Immature natural killer cell (primary cell): ENCODE measurements at places on chromosomes 7 and 10. TPM values are rescaled to one million over a fixed set of nuclear protein-coding genes. Genes with fewer than 3 reads are reported as not detected.

- no peak for DNase-seq
Measured at GRCh38 chr7:137987968-137988367, 13.9 kb downstream of the CREB3L2 start.

- no peak for DNase-seq
Measured at GRCh38 chr10:25600651-25601050, 333.4 kb upstream of the MYO3A start.

- DNase-seq: no peak
Measured at GRCh38 chr7:159114981-159115380, 29.7 kb downstream of the VIPR2 start.

DNA sequence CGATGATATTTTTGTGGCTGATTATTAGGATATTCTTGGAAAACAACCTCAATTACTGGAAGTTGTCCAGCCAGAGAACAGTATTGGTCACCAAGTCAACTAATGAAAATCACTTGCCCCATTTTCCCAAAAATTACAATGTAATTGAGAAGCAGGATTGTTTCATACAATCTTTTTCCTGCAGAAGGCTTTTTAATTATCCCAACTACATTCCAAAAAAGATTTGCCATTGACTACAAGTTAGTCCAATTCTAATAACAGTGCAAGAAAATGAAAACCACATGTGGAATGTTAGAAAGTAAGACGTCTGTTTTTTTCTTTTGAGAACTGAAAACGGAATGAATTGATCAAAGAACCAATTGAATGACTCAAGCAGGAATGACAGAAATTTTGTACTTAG lies 1195.8 kb downstream of the SORCS1 start:
- no peak for DNase-seq

DNA sequence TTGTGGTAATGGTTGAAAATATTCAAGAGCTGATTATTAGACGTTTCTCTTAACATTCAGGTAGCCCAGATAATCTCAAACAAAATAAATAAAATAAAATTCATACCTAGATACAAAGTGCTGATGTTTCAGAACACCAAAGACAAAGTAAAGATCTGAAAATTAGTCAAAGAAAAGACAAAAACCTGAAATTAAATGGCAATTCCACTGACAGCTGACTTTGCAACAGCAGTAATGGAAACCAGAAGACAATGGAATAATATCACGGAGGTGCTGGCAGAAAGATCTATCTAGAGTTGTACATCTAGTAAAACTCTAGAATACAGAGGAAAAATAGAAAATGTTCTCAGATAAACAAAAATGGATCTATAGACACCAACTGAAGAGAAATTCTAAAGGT lies 58.0 kb upstream of the IKZF1 start:
- DNase-seq: no peak

DNA sequence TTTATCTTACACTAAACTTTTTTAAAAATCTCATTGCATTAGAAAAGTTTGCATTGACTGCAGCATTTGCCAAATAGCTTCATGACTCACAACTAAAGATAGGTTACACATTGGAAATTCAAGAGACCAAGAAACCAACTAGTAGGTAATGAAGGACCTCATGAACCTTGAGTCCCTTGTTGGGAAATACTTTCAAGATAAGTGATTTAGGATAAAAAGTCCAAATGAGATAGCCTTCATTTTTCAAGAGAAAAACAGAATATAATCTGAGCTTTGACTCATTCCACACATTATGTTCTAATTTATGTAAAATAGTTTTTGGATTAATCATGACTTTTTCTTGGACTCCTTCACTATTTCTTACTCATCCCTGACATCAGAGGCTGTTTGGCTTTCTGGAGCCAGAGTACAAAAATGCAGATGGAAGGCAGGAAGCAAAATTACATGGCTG lies 13.1 kb upstream of the LIPF start:
- DNase-seq: no peak

- no peak for DNase-seq
Measured at GRCh38 chr7:45645141-45645969, 71.2 kb downstream of the ADCY1 start.

DNA sequence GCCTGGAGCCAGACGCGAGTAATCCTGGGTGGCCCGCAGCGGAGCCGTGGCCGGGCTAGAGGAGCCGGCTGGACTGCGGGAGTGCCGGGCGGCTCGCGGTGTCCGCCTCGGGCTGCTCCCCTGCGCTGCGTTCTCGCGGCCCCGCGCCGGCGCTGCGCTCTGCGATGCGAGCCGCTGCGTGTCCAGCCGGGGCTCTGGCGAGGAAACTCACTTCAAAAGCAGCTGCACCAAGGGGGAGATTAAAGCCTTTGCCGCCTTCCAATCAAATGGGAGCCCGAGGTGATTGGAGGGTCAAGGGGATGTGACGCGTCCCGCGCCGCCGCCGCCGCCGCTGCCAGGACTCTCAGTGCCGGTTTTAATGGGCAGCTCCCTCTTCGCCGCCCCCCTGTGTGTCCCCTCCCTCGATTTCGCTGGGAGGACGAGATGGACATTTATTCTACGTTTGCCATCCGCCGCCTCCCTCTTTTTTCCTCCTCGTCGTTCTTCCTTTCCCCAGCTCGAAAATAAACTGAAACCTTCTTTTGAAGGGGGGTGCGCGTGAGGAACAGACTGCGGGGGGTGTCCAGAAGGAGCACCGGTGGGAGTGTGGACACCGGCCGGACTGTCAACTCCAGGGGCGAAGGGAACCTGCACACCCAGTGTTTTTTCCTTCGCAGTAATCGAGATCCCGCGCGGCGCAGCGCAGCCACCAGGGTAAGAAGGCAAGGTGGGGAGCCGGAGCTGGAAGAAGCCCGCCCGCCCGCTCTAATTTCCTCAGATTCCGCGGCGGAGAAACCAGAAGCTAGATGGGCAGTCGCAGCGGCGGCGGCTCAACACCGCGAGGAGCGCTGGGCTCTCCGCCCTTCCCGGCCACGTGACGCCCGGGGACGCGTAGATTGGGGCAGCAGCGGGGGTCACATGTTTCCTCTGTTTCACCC lies at the start of gene ZNF503:
Gene ZNF503, minus strand, starts transcription at position 196 of the 917 bp plus-strand sequence. CDS start 345 bp downstream, outside the sequence.
- peak; percentile 34 for DNase-seq

DNA sequence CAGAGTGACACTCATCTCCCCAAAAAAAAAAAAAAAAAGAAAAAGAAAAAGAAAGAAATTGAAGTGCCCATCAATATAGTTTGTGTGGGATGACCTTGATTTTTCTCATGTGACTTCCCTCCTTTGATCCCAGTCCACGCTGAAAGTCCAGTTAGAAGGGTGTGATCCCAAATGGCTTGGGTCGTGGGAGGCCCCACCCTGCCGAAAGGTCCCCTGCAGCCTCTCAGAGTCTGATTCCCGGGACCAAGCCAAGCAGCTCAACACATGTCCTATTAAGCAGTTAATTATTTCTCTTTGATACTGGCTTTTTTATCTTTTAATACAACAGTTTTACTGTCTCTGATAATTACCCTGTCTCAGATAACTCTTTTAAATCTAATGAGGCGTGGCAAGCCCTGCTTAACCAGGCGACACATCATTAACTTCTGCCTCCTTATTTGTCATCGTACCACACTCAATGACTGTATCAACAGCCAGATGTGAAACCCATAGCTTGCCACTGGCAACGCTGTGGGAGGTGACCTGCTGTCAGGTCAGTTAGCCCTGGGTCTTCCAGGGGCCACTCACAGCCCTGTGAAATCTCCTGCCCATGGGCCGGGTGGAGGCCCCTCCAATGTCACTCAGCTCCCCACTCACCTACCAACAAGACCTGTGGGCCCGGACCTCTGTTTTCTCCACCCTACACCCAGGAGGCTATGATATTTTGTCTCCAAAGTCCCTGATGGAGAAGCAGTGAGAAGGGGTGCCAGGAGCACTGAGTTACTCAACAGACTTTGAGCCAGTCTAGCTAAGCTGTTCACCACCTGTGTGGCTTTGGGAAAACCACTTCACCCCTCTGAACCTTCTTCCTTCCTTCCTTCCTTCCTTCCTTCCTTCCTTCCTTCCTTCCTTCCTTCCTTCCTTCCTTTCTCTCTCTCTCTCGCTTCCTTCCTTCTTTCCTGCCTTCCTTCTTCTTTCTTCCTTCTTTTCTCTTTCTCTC lies 110.0 kb upstream of the SFMBT2 start:
- no peak for DNase-seq

DNA sequence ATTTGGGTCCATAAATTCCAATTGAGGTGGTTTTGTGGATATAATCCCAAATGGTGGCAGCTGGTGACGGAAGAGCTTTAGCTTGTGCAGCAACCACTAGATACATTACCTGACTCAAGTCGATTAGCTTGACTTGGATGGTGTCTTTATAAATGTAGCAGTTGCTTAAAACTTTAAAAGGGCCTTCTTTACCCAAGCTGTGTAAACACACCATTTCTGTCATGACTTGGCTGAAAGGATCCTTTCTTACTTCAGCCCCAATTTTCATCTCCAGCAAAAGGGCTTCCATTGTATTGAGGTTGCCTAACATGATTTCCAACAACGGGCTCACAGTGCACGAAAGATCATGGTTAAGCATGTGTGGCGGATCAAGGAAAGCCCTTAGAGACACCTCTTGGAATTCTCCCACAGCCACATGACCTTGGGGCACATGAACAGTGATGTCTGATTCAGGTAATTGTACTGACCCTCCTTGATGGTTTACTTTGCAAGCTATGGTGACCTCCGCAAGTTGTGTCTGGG lies 57.9 kb downstream of the MACC1 start:
- DNase-seq: no peak

DNA sequence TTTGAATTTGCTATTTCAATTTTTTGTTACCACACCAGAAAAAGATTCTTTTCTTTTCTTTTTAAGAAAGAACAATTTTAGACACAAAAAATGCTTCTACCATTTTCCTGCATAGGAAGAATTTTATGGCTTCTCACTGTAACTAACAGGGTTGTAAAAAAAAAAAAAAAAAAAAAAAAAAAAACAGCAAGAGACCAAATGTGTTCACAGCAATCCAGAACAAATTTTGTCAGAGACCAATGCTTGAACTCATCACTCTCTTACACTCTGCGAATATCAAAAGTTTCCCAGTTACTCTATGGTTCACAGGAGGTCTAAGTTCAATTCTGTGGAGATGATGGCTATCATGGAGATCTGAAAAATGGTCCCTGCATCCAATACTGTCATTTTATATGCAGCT lies 84.4 kb downstream of the CHCHD3 start:
- no peak for DNase-seq

Gene PLXNA4
- 1.3 TPM for polyA plus RNA-seq
